NCI-H1092 (cell line): ENCODE measurements at places on chromosomes 13 and 19.

DNA sequence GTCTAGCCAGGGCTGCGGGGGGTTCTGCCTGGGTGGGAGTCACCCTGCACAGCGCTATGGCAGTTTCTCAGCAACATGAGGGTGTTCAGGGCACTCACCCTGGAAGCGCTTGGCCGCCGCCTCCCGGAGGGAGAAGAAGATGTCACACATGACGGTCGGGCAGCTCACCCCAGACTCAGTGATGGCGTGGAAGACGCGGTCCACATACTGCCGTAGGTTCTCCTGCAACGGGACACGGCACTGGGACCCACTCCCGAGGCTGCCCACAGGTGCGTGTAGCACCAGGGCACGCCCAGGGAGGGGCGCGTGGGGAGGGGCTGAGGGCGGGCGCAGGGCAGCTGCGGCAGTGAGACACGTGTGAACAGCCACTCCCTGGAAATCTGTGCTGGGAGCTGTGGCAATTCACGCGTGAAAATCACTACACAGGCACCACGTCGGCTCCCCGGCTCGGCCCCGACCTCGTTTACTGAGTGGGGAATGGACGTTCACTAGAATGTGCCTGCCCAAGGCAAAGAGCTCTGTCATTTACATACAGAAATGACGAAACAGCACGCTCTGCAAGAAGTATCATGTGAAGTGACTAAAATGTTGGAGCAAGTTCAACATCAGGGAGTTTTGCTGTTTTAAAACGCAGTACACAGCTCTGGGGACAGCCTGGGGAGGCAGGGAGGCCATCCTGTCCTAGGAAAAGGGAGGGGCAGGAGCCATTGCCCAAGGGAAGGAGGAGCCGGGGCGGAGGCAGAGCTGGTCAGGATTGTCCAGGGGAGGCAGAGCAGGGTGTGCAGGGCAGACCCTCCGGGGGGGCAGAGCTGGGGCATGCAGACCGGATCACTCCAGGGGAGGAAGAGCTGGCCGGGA is 41.5 kb upstream of the C13orf46 start:
- DNase-seq: no peak

DNA sequence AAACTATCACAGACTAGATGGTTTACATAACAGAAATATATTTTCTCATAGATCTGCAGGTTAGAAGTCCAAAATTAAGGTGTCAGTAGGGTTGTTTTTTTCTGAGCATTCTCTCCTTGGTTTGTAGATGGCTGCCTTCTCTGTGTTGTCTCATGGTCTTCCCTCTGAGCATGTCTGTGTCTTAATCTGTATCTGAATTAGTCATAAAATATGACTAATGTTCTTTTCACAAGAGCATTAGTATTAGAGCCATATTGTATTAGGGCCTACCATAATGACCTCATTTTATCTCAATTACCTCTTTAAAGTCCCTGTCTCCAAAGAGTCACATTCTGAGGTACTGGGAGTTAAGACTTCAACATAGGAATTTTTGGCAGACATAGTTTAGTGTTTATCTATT is 77.2 kb upstream of the OBI1 start:
- no peak for DNase-seq

- no peak for DNase-seq
Measured at GRCh38 chr19:15769586-15769985, 17.9 kb upstream of the OR10H5 start.

DNA sequence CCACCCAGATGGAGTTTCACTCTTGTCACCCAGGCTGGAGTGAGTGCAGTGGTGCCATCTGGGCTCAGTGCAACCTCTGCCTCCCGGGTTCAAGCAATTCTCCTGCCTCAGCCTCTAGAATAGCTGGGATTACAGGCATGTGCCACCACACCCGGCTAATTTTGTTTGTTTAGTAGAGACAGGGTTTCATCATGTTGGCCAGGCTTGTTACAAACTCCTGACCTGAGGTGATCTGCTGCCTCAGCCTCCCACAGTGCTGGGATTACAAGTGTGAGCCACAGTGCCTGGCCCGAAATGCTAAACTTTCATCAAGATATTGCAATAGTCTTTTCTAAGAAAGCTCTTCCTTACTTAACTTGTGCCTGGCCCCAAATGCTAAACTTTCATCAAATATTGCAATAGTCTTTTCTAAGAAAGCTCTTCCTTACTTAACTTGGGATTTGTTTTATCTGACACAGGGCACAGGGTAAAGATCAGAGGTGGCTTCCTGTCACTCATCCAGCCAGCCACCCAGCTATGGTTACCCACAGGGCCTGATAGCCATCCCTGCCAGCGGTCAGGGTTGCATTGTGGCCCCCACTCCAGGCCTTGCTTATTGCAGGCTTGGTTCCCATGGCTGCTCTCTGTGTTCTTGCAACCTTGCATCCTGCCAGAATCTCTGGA is 352.3 kb upstream of the TMTC4 start:
- DNase-seq: no peak

- no peak for DNase-seq
Measured at GRCh38 chr19:18155095-18156087, 2.4 kb downstream of the PIK3R2 start.

DNA sequence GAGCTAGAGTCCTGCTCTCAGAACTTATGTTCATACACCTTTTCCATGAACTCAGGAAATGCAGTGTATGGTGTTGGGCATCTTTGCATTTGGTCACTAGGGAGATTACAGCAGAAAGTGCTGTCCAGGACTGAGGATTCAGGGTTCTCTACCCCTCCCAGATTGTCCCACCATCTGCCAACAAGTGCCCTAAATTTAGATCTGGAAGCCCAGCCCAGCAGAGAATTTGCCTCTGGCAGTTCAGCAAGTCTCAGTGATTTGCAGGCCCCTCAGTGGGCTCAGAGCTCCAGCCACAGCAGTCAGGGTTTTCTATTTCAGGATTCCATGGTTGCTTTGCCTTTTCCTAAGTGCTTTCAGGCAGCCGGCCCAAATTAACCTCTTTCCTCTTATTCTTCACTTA is 23.4 kb downstream of the CNFN start:
- no peak for DNase-seq

DNA sequence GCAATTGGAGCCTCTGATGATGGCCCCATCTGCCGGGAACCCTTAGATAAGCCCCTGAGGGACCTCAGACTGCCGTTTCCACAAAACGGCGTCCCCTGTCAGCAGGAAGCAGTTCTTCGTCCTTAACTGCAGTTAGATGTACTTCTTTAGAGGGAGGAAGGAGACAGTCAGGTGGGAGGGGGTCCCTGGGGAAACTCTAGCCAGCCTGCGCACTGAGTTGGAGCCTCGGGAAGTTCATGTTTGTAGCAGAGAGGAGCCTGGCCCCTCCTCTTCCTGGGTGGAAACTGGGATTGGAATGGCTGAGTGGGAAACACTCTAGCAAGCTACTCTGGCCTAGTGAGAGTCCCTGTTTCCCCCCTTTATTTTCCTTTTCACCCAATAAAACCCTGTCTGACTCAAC is 612.4 kb downstream of the PCDH9 start:
- no peak for DNase-seq

DNA sequence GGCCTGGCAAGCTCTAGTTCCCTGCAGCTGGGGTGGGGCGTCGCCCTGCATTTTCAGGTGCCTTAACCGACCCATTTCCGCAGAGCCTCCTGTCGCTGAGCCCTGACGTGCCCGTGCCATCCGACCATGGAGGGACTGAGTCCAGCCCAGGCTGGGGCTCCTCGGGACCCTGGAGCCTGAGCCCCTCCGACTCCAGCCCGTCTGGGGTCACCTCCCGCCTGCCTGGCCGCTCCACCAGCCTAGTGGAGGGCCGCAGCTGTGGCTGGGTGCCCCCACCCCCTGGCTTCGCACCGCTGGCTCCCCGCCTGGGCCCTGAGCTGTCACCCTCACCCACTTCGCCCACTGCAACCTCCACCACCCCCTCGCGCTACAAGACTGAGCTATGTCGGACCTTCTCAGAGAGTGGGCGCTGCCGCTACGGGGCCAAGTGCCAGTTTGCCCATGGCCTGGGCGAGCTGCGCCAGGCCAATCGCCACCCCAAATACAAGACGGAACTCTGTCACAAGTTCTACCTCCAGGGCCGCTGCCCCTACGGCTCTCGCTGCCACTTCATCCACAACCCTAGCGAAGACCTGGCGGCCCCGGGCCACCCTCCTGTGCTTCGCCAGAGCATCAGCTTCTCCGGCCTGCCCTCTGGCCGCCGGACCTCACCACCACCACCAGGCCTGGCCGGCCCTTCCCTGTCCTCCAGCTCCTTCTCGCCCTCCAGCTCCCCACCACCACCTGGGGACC is 1.2 kb downstream of the ZFP36 start:
- no peak for DNase-seq

DNA sequence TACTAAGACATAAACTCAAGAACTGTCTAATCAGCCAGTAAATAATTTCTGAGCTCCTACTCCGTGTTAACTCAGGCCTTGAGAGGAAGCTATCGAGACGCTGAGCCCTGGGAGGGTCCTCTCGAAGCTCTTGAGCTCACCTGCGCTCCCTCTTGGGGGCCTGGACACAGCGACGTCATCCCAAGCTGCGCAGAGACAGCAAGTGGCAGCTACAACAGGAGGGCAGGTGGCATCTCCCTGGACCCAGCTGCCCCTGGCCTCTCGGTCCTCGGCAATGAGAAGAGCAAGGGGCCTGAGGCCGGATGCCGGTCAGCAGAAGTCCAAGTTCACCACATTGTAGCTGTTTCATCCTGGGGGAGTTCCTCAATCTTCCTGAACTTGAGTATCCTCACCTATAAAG is 30.5 kb upstream of the TUBGCP3 start:
- DNase-seq: no peak
